ENCODE measurements at places on chromosomes 1 and 21.

- no peak for DNase-seq
Observed at GRCh38 chr1:226444901-226445300, 37.0 kb upstream of the PARP1 start.

GRCh38 chr1:219333626-219334025 is 159.9 kb downstream of the LYPLAL1 start:
- no peak for DNase-seq

DNA sequence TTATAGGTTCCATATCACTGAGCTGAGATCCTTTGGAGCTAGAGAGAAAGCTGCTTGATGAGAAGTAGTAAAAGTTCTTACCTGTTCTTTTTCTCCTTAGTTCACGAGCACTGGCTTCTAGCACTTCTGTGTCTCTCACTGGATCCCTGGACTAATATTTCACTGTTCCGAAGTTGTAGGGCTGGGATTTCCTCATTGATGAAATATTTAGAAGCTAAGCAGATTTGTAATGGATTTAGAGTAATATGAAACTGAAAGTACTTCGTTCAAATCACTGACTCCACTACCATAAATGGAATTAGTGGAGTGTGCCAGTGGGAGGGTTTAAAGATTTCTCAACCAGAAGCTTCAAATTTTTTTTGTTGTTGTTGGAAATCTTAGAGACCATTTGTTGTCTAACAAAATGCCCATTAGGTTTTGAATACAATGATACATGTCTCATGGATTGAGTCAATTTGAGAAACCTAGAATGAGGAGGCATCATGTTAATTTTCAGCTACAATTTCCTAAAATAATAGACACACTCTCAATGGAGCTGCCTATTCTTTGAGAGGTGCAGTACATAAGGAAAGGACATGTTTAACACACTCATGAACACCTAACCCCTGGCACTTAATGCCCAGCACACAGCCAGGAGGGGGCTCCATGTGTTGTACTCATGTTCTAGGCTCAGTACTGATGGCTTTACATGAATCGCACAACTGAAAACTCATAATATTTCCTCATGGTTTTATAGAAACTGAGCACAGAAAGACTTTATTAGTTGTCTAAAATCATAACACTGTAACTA is at the start of gene GBP1:
Gene GBP1 (minus strand): TSS at position 130 of the 790 bp plus-strand sequence. CDS start 1,974 bp downstream, outside the sequence.
- DNase-seq, result no peak

GRCh38 chr1:240021709-240022108 is 70.0 kb upstream of the FMN2 start:
- no peak for DNase-seq

DNA sequence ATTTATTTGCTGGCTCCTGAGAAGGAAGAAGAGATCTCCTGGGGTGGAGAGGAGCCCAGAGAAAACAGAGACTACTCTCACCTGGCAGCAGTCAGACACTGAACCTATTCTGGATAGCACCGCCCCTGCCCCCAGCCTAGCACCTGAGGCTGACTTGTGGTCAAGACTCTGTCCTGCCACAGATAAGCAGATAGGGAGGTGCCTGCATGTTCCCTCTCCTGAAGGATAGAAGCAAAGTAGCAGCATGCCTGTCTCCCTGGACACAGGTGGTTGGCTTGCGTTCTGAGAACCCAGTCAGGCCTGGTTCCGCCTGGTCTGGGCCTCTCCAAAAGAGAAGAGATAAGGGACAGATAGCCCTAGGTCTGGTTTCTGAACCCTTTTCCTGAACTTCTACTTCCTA is 1.3 kb upstream of the EFNA3 start:
- DNase-seq, result peak; percentile 83

DNA sequence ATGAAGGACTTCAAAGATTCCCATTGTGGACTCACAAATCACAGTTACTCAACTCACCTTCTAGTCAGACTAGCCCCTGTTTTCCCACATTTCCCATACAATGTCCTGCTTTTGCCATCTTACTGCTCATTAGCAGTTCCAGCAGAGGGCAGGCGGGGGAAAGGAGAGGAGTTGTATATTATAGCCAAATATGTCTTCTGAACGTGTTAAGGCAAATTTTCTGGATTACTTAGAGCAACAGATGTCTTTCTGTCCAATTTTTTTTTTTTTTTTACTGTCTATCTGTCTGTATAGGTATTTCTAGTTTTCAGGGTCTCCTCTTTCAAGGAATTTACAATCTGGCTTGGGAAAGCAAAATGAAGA is 29.9 kb upstream of the DDAH1 start:
- no peak for DNase-seq

GRCh38 chr1:68782890-68783289 is 286.0 kb upstream of the DEPDC1 start:
- DNase-seq, result no peak

DNA sequence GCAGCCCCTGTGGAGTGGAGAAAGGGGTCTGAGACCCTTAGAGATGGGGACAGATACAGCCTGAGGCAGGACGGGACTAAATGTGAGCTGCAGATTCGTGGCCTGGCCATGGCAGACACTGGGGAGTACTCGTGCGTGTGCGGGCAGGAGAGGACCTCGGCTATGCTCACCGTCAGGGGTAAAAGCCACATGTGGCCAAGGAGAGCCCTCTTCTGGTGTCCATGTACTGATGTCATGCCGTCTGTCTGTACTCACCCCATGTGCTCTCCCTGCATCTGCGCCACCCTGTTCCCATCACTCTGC is 84.7 kb downstream of the OBSCN start:
- no peak for DNase-seq

- DNase-seq, result no peak
Observed at GRCh38 chr1:227586733-227587132, 23.4 kb downstream of the ZNF678 start.

- no peak for DNase-seq
Observed at GRCh38 chr1:109488201-109488600, 4.5 kb downstream of the ATXN7L2 start.

DNA sequence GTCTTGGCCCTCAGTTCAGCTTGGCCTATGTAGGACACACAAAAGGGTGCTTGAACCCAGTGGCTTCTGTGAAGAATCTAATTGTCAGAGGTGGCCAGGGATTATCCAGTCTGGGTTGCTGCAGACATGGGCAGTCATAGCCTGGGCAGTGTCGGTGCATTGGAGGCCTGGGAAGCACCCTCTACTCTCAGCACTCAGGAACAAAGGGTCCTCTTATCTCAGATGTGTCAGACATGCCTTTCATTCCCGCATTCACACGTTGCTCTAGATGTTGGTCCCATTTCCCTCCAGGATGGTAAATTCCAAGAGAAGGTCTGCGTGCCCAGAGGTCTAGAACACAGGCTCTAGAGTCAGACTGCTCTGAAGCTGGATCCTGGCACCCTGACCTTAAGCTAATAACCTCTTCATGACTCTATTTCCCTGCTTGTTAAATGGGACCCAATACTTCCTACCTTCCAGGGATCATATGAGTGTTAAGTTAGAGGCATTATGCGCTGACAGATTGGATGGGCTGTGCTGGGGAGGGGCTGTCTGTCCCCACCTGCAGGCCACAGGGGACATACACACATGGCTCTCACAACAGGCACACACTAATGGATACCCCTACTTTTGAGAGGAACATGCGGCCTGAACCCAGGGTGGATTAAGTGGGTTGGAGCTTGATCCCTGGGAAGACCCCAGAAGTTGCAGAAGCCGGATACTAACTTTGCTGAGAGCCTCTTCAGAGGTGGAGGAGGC is 16.5 kb upstream of the EDN2 start:
- DNase-seq, result peak; percentile 94

DNA sequence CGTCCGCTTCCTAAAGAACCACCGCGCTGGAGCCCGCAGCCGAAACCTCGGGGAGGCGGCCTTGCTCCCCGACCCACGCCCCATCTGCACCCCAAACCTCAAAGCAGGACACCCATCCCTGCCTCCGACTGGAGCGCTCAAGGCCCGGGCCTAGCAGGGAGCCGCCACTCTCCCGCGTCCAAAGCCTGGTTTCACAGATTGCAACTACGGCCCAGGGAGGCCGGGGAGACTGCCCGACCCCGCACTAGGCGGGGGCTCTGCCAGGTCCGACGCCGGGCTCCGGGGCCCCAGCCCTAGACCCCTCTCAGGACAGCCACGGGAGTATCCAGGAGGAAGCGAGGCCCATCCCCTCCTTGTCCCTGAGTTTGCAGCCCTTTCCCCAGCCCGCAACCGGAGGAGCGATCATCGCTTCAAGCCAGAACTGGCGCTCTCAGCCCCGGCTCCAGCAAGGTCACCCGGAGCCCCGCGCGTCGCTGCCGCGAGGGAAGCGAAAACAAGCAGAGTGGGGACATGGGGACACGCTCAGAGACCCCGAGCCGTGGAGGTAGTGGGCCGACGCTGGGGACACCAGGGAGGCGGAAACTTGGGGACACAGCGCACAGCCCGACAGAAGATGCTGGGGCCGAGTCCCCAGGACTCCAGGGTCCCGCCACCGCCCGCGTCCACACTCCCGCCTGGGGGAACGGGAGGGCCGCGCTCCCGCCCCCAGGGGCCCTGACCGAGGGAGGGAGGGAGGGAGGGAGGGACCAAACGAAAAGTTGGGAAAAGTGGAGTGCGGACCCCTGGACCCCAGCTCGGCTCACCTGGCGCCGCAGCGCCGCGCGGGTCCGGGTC is 433 bp downstream of the TMEM200B start:
- peak; percentile 71 for DNase-seq

- DNase-seq, result no peak
Observed at GRCh38 chr21:37437376-37438080, 71.0 kb downstream of the DYRK1A start.

- DNase-seq, result no peak
Observed at GRCh38 chr21:42066521-42066920, 4.6 kb upstream of the UMODL1 start.

DNA sequence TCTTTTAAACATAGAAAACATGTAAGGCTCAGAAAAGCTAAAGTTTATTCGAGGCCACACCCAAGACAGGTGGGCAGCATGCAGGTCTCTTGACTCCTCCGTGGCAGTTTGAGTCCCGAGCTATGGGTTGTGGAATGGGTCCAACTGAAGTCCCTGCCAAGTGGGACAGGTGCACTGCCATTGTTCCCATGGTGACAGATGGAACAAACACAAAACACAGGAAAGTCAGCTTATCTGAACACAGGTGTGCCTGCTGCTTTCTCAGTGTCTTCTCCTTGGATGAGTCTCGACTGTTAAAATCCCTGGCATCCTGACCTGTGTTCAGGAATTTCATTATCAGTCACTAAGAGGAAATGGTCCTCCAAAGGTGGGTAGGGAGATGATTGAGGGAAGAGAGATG is 99.0 kb upstream of the RAB4A start:
- DNase-seq, result no peak

DNA sequence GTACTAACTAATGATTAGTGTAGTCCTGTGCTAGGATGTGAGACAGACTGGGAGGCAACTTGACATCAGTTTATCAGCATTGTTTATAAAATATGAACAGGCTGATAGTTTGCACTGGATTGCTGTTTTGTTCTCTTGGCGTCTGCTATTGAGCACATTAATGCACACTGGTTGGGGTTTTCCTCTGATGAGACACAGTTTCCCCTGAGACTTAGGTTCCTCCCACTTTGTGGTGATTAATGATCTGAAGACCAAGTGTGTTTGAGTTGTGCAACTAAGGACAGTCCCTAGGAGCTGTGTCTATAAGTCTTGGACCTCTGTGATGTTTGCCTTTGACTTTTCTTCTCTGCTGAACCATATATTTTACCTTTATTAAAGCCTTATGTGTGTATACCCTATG is 1015.4 kb downstream of the AMY1C start:
- DNase-seq, result no peak

DNA sequence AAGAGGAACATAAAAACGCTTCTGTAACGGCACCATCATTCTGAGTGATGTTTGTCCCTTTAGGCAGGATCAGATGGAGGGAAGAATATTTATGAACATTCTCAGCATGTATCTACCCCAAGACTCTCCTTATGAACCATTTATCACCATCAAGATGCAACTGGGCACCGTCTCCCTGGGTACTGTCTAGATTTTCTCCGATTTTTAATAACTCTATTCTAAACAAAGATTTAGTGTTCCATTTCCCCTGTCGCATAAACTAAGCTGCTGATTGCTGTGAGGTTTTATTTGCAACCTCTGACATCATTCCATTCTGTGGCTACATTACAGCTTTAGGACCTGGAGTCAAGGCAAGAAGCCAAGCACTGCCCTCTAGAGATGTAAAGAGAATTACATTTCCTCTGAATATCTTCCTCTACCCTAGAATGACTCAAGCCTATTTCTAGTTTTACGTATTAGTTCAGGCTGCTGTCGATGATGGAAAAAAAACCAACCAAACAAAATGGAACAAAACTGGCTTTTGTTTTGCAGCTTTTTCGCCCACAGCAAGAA is 130.1 kb upstream of the MAP1LC3C start:
- DNase-seq, result no peak

- DNase-seq, result no peak
Observed at GRCh38 chr1:94998114-94998513, 71.2 kb upstream of the CNN3 start.

DNA sequence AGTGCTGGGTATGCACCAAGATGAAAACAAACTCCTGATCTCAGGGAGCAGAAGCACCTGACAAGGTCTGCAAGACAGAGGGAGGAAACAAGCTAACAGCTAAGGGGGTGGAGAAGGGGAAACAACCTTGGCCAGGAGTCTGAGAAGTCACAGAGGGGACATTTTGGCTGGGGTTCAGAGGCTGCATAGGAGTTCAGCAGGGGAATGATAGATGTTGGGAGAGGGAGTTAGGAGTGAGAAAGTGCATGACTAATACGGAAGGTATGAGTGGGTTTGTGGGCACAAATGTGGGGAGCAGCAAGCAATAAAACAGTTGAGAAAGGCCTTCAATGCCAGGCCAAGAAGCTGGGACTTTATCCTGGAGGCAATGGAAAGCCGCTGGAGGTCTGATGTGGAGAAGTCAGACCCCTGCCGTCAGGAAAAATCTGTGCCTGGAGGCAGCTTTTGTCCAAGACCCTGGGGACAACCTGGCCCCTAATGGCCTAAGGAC is 16.4 kb downstream of the EPHA2 start:
- DNase-seq, result peak; percentile 67

DNA sequence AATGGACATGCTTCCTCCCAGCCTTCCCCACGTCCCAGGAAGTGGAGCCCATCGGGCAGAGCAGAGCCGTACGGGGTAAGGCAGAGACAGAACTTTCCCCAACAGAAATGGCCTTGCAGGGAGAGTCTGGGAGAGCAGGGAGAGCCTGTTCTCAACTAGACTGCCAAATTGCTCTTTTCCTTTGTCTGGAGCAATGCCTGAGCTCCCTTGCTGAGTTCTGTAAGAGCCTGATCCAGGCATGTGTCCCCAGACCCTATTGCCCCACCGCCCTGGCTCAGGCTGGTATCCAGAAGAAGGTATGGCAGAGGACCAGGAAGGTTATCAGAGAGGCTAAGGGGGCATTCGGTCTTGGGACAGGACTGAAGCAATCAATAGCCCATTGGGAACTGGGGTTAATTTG is 79.9 kb downstream of the TMEM53 start:
- DNase-seq, result no peak

- no peak for DNase-seq
Observed at GRCh38 chr21:15928196-15928595, 198.4 kb downstream of the USP25 start.

- DNase-seq, result peak; percentile 20
Observed at GRCh38 chr1:41616563-41616962, 132.1 kb upstream of the EDN2 start.

DNA sequence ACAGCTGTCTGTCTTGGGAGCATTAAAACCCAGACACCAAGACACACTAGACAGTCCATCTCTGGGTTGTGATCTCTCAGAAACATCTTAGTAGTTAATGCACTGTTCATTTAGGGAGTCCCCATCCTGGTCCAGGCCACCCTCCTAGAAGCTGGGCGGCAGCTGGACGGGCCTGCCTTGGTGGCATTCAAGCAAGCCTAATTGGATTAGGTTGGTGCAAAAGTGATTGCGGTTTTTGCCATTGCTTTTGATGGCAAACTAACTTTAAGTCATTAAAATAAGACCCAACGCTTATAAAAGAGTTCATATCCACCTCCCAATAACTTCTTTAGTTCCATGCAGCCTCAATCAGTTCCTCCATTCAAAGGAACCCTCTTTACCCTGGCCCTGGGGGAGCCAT is 21.7 kb downstream of the ATP5PO start:
- no peak for DNase-seq

Data from islet precursor cell (in vitro differentiated cells).